Effector memory CD8-positive, alpha-beta T cell (primary cell): ENCODE measurements at places on chromosomes 2 and 18.

DNA sequence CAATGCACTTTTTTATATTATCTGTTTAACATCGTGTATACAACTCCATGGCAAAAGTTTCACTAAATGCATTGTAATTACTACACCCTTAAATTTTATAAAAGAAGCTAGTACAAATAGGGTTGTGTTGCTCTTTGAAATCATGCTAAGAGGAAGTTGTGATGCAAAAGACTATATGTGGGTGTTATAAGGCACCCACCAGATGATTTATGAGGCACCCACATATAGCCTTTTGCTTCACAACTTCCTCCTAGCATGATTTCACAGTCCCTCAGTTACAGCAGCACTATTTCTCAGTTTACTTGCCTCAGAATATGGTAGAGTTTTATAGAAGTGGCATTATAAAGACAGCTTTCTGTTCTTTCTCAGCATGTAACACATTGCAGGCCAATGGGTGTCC, 277.3 kb upstream of the DOK6 start:
- no peak for DNase-seq

GRCh38 chr18:23592911-23593310, 6.6 kb upstream of the NPC1 start:
- no peak for DNase-seq

- DNase-seq, result no peak
Measured at GRCh38 chr2:12931186-12931844, 214.6 kb downstream of the TRIB2 start.

DNA sequence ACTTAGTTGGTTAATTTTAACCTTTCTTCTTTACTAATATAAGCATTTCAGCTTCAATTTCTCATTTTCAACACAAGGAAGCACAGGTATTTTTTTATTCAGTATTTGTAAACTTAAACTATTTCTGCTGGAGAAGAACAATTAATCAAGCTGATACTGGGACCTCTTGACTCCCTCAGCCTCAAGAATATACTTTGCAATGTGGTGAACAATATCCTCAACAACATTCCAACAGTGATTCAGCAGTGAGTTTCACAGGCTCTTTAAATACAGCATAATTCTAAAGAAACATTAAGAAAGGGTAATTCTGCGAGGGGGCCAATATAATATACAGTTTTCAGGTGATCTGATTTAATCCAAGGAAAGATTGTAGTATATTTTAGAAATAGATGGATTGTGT, 10.0 kb downstream of the RAPGEF4 start:
- no peak for DNase-seq

DNA sequence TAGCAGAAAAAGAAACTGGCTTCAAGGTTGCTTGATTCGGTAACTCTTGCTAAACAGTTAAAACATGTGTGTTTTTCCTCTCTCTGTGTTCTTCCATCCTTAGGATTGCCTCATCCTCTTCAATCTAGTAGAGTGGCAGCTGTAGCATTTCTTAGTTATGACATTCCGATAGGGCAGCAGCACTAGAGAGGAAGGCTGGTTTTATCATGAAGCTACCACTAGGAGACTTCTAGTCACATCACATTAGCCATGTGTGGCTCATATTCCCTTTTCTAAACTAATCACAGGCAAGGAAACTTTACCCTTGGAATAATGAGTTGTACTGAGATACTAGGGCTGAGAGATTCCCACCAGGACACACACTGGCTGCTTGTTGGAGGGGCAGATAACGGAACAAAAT, 187.6 kb downstream of the DOK6 start:
- no peak for DNase-seq

GRCh38 chr2:54469484-54470053, 13.4 kb downstream of the SPTBN1 start:
- no peak for DNase-seq

- no peak for DNase-seq
Measured at GRCh38 chr2:122389694-122390093, 634.2 kb downstream of the TSN start.

DNA sequence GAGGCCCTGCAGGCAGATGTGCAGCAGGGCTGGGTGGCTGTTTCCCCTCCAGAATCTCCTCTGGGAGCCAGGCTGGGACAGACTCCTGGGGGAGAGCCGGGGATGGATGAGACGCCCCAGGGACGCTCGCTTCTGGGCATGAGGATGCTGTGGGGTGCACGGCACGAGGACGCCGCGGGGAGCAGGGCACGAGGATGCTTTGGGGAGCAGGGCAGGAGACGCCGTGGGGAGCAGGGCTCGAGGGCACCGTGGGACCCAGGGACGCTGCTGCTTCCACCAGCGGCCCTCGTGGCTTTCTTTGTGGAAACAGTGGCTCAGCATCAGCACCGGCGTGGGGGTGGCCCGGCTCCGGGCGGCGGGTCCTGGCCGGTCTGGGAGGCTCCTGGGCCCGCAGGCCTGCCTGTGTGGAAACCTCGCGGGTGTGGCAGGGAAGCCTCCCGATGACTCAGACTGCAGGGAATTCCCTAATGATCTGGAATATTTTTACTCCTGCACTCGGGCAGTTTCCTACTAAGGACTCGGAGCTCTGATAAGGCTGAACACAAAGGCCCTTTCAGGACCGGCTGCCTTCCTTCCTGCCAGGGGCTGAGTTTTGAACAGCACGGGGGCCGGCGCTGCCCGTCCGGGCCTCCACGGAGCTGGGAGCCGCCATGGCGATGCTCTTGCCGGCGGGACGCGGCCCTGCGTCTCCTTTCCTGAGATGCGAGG, 62.6 kb downstream of the NFATC1 start:
- DNase-seq, result no peak
